ENCODE measurements at places on chromosomes 11 and 22. TPM values are rescaled to one million over a fixed set of nuclear protein-coding genes. Genes with fewer than 3 reads are reported as not detected.

DNA sequence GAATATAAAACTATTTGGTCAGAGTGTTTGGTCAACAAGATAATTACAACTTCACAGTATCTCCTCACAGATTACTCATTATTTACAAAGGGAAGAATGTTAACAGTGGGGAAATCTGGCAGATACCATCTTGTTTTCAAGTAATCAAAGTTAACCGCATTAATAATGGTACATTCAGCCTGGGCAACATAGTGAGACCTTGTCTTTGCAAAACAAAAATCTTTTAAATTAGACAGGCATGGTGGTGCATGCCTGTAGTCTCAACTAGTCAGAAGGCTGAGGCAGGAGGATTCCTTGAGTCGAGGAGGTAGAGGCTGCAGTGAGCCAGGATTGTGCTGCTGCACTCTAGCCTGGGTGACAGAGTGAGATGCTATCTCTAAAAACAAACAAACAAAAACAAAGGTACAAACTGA, 78.5 kb downstream of the ACER3 start:
- no peak for DNase-seq

GRCh38 chr11:32602657-32603415, 19.2 kb downstream of the EIF3M start:
- DNase-seq, result no peak

DNA sequence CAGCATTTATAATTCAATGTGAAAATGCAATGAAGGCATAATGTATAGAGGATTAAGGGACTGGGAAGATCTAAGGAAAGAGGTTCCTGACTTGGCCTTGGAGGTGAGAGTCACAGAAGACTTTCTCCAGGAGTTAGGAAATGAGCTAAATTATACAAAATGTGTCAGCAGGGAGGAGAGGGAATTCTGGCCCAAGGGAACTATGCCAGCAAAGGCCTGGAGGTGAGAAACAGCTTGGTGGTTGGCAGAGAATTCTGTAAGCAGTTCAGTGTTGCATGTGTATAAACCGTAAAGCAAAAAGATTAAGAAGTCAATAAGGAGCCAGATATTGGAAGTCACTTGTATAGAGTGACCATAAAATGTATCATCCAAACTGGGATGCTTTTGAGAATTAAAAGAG, 142.2 kb upstream of the SESN3 start:
- DNase-seq, result no peak

DNA sequence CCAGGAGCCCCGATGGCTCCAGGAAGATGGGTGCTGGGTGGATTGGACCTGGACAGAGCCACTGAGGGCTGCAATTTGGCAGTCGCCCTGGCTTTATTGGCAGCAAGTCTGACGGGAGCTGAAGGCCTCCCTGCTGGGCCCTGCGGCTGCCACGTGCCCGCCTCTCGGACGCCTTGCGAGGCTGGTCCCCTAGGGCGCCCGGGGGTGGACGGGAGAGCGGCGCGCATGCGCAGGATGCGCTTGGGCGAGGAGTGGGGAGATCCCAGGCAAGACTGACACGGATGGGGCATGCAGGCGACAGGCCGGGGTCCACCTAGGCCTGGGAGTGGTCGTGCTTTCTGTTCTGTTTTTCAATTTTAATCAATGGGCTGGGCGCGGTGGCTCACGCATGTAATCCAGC, 150.0 kb downstream of the ADAMTS15 start:
- peak; percentile 17 for DNase-seq

The MAJIN gene
- total RNA-seq, result not detected

The OR8D1 gene
- total RNA-seq, result not detected

The TOMM22 gene
- total RNA-seq, result 20.8 TPM

The UQCC3 gene
- 6.3 TPM for total RNA-seq

The MRGPRX4 gene
- total RNA-seq, result not detected

Data from liver (tissue), 10 donors.